ENCODE measurements at places on chromosomes 16 and 17. TPM values are rescaled to one million over a fixed set of nuclear protein-coding genes. Genes with fewer than 3 reads are reported as not detected.
A peak's percentile ranks its signal among the peaks of the same experiment; 100 is the strongest.

DNA sequence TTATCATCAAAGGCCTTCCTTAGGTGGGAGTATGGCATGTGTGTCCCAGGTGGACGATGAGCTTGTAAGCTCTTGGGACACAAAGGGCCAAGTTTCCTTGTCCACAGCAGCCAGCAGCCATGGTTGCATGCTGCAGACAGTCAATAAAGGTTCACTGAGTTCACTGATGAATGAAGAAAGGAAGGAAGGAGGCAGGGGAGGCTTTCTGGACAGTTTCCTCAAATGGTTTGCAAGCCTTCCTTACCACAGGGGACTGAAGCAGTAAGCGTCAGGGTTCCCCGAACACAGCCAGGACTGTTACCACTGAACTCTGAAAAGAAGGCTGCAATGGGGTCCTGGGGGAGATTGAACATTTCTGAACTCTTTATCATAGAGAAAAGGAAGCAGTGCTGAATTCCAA is 111.1 kb downstream of the GAS7 start:
- DNase-seq, result no peak

- DNase-seq, result no peak
Measured at GRCh38 chr16:26263406-26263805, 571.6 kb downstream of the HS3ST4 start.

GRCh38 chr16:56609463-56609921 is 1.1 kb downstream of the MT2A start:
- no peak for DNase-seq

- DNase-seq, result no peak
Measured at GRCh38 chr16:86118467-86119307, 219.7 kb downstream of the IRF8 start.

DNA sequence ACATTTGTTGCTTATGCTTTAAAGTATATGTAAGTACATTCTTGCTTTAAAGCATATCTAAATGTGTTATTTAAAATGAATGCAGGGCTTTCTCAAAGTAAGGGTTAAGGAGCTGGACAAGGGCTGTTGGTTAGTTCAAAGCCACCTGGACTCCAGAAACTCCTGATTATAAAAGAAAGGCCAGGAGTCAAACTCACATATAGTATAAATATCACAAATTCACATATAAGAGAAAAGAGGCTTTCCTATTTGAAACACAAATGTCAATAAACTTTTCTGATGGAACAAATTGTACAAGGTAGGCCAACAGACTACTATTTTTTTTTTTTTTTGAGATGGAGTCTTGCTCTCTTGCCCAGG is 84.5 kb upstream of the CORO6 start:
- no peak for DNase-seq

GRCh38 chr17:7306911-7307685 is at the start of gene EIF5A:
Gene EIF5A, plus strand, starts transcription at chr17:7307628. Its CDS starts 2,008 bp downstream, at chr17:7309636.
- DNase-seq, result peak; percentile 100

DNA sequence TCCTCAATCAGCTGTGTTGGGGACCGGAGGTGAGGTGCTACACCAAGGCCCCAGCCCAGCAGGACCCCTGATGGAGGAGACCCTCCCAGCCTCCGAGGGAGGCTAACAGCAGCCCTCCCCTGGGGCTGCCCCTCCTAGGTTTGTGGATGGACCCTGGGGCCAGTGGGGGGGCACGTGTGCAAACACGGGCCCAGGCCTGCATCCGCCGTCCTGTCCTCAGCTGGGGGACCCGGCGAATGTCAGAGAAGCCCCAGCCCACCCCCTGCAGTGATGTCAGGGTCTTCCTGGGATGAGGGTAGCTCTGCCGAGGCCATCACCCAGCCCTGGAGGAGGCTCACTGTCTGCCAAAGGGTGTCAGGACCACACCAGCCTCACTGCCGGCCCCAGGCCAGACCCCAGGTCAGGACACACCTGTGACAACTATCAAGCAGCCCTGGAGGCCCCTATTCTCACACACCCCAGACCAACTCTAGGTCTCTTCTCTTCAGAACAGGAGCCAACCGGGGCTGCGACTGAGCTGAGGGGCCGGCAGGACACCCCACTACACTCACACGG is 26.7 kb downstream of the CEP131 start:
- no peak for DNase-seq

DNA sequence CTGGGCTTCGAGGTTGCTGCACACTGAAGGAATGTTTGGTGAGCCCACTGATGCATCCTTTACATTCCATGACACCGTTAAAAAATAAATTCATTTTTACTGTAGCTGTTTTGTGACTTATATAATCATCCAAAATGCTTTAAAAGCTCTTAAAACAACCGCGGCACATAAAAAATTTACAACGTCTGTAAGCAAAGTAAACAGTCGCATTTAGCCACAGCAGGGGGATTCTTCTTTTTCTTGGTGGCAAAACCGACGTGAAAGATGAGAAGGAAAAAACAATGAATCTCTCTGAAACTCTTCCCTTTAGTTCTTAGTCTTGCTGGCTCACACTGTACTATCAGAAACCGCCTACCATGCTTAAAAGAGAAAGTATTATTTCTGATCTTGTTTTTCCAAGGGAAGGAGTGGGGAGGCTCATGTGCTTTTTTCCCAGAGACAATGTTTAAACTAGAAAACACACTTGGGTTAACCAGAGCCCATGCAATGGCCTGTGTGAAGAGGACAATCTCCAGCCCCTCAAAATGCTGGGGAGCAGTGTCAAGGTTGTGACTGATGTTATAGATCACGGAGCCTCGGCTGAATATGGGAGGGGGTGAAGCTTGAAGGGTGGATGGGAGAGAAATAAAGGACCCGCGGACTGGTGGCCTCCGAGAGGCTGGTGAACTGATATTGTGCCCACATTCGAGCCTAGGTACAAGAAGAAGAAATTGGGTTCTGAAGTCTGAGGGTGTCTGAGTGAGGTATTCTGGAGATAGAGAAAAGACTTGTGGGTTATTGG is 91.1 kb downstream of the IRF8 start:
- no peak for DNase-seq

DNA sequence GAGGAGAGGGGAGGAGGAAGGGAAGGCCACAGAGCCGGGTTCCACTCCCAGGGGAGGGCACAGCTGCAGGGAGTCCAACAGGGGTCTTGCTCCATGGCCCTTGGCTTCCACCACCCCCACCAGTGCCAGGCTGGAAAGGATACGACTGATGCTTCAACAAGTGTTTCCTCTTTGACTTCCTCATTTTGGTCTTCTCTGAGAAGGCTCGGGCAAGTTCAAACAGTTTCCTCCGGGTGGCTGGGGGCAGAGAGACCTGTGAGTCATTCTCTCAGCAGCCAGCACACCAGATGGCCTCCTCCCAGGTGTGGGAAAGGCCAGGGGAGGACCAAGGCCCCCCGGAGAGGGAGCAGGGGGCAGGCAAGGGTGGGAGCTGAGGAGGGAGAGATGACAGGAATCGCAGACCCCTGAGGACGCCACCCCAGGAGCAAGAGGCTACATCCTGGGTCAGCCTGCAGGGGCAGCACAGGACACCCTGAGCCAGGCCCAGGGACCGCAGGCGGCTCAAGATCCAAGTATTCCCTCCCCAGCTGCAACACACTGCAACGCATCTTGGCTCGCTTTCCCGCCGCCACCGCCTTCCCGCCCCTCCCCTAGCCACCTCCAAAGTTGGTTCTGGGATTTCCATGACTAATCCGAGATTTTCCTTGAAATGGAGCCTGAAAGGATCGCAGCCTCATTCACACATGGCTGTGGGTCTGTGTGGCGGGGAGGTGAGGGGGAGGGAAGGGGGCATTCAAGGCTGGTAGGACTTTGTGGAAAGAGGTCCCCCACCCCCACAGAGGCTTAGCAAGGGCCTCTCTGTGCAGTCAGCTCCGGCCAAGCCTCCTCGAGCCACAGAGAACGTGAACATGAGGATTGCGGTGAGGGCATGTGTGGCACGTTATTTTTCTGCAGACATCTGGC is 18.4 kb upstream of the MRPS23 start:
- DNase-seq, result no peak

- no peak for DNase-seq
Measured at GRCh38 chr16:85969159-85969558, 70.2 kb downstream of the IRF8 start.

TEX14 gene
- 1.3 TPM for total RNA-seq

RILP gene
- 39.5 TPM for total RNA-seq

DDX42 gene
- 93.8 TPM for total RNA-seq

CD19 gene
- total RNA-seq, result not detected

TEKT5 gene
- total RNA-seq, result not detected

ABCC11 gene
- not detected for total RNA-seq

Measured in upper lobe of right lung (tissue), 1 donor.